ENCODE measurements at places on chromosomes 5 and 9. TPM values are rescaled to one million over a fixed set of nuclear protein-coding genes. Genes with fewer than 3 reads are reported as not detected.

AUH gene
- 41.5 TPM for polyA plus RNA-seq

DNA sequence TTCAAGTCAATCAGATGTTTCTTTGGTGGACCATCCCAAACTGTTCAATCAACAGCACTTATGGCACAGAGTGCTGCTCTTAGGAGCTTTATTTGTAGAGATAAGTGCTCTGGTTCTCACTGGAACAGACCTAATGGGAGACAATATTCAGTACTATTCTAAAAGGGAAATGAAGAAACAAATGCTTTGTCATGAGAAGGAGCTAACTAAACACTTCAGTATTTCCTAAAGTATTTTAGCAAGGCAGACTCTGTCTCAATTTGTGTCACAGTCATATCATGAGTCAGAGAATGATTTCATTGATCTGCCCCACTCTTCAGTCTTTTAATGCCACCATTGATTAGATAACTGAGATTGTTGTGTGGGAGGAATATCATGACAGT is 175.3 kb downstream of the SLF1 start:
- DNase-seq, result no peak

DNA sequence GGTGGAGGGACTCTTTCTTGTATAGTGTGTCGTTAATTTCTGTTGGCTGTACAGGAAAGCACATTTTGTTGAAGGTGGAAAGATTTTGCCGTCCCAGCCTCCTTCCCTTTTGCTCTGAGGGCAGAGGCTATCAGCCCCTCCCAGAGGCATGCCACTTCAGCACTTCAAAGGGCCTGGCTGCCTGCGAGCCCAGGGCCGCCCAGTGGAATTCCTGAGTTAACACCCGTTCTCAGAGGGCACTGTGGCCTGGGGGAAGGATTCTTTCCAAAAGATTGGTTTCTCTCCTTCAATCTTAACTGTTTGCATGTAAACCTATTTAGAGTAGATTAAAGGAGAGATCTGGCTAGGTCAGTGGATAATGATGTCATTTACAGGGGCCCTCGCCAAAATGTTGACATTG is 238.6 kb downstream of the FANCC start:
- no peak for DNase-seq

DNA sequence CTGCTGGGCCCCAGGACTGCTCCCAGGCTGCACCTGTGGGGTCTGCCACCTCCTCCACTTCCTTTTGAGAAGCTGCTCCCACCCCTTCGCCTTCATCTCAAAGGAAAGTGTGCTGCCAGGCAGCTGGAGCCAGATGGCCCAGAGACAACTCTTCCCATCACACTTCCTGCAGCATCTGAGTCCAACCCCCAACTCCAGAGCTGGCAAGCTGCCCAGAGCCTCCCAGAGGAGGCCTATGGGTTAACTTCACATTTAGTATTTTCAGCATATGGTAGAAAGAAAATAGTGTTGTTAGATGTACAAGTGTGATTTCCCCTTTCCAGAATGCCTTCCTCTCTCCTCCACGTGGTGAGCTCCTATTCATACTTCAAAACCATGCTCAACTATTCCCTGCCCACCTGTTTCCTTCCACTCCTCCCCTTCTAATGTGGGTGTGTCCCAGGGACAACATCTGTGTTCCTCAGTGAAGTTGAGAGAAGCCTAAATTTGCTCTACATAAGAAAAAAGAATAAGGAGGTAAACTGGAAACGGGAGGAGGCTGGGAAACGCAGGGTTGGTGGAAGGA is 38.6 kb upstream of the KCNMB1 start:
- DNase-seq, result peak; percentile 69

- DNase-seq, result no peak
These were observed 211.0 kb downstream of the SNX18 start for GRCh38 chr5:54728588-54728915.

DNA sequence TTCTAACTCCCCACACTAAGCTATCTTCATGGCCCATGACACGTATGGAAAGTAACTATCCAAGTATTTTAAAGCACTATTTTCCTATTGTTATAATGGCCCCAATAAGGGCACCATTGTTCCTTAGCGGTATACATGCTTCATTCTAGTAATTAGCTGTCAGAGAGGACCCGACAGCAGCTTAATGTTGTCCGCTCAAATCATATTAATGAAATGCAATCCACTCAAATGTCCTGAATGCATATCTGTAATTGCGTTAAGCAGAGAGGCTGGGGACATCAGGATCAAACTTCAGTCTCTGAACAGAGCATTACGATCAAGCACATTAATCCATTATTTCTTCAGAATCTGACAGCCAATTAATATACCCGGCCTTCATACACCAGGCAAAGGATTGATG is 139.7 kb downstream of the CRB2 start:
- DNase-seq, result no peak

DNA sequence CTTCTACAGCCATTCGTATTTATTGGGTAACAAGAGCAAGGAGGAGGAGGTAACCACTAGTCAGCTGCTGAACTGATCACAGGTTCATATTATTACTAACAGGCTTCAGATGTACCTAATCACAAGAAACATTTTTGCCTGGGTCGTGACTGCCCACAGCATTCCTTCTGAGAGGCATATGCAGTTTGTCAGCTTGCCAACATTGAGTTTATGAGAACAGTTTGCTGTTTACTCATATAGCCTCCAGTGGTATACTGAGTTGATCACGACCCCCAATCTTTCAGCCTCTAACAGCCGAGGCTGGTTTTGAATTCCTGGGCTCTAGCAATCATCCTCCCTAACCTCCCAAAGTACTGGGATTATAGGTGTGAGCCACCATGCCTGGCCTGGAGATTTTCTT is 693.6 kb downstream of the TLE1 start:
- no peak for DNase-seq
